CD8-positive, alpha-beta T cell (primary cell): ENCODE measurements at places on chromosomes 12 and 14.

DNA sequence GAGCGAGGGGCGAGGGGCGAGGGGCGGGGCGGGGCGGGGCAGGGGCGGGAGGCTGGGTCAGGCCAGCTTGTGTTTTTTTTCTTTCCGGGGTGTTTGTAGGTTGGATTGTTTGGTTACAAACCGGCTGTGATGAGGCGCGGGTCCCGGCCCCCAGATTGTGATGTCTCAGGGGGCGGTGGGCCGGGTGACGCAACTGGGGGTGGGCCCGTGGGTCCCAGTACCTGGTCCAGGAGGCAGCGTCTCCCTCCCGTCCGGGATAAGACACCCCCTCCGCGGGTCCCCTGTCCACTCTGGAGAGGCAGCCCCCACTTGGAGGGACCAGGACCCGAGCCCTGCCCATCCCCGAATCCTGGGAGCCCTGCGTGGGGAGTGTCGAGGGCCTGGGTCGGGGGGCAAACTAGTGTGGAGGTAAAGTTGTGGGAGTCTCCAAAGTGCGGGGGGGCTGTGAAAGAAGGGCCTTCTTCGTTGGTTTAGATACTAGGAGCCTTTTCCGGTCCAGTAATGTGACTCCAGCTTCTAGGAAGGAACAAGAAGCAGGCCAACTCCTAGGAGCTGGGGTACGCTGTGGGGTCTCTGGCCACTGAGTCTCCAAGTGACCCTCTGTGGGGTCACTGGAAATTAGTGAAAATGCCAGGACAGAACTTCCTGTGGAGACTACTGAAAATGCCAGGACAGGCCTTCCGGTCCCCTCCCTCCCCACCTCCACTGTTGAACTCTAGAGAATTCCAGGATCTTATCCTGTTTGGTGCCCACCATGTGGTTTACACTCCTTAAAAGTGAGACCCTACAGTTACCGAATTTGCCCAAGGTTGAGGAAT lies 579 bp upstream of the CLMN start:
- no peak for DNase-seq

DNA sequence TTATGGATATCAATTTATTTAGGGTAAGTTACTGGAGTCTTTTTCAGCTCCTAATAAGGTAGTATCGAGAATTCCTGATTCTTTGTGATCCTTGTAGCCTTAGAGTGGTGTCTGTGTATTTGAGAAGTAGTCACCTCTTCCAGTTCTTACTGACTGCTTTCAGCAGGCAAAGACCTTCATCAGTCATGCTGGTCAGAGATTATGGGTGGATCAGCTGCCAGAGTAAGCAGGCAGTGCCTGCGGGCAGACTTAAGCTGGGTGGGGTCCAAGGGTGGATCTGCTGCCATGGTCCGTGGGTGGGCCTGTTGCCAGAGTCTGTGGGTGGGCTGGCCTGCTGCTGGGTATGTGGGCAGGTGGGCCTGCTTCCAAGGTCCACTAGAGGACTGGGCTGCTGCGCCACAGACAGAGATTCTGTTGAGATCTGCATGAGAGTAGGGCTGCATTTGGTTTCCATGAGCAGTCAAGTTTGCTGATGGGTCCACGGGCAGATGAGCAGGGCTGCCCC lies 188.7 kb downstream of the ANO2 start:
- no peak for DNase-seq

DNA sequence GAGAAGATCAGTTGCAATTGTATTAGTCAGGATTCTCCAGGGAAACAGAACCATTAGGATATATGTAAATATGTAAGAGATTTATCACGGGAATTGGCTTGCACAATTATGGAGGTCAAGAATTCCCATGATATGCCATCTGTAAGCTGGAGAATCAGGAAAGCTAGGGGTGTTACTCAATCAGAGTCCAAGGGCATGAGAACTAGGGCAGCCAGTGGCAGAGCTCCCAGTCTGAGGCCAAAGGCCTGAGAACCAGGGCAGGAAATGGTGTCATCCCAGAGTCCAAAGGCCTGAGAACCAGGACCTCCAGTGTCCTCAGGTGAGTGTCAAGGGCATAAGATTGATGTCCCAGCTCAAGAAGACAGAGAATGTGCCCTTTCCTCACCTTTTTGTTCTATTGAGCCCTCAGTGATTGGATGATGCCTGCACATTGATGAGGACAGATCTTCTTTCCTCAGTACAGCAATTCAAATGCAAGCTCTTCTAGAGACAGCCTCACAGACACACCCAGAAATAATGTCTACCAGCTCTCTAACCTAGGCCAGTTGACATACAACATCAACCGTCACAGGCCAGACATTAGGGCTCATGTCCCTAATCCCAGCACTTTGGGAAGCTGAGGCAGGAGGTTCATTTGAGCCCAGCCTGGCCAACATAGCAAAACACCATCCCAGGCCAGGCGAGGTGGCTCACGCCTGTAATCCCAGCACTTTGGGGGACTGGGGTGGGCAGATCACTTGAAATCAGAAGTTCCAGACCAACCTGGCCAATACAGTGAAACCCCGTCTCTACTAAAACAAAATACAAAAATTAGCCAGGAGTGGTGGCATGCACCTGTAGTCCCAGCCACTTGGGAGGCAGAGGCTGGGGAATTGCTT lies 34.9 kb upstream of the ZNF740 start:
- DNase-seq, result no peak

- no peak for DNase-seq
Measured at GRCh38 chr12:108307006-108307405, 32.1 kb downstream of the CMKLR1 start.

DNA sequence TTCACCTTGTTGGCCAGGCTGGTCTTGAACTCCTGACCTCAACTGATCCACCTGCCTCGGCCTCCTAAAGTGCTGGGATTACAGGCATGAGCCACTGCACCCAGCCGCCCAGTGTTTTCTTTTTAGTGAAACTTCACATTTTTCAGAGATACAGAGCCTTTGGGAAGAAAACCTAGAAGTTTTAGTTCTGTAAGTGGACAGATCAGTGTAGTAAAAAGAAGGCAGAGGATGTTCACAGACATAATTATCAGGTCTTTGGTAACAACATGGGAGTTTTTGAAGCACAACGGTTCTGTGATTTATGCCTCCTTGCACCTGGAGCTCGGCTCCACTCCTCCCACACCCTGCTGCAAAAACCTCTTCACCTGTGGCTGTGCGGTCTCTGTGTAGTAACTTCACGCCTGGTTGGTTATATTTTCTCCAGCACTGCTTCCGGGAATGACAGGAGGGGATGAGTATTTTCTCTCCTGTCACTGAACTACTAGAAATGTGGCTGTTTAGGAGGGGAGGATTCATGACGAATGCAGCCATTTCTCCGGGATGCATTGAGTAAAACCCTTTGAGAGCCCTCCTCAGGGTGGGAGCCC lies 67.0 kb downstream of the ARF6 start:
- no peak for DNase-seq
